ENCODE measurements at places on chromosomes 16 and 17.

DNA sequence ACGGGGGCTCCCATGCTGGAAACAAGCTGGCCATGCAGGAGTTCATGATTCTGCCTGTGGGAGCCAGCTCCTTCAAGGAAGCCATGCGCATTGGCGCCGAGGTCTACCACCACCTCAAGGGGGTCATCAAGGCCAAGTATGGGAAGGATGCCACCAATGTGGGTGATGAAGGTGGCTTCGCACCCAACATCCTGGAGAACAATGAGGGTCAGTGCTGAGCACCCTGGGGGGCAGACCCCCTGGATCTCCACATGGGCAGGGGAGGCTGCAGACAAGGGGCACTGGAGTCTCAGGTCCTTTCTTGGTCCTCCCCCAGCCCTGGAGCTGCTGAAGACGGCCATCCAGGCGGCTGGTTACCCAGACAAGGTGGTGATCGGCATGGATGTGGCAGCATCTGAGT is 4.2 kb downstream of the ENO3 start:
- DNase-seq: no peak

DNA sequence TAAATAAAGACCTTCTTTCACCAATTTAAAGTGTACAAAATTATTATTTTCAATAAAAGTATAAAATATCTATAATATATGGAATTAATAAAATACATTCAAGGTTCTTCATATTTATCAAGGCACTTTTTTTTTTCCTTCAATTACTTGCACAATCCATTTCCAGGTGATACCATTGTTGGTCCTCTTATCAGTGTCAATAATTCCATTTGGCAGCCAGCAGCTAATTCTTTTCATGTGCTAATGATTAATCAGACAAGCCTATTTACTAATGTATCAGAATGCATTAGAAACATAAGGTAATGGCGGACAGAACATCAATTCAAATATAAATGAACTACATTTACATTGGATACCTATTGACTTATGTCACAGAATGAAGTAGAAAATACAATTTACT is 622.2 kb downstream of the TOX3 start:
- no peak for DNase-seq

- DNase-seq: no peak
Measured at GRCh38 chr17:17698371-17698770, 17.1 kb downstream of the RAI1 start.

- DNase-seq: no peak
Measured at GRCh38 chr16:54290833-54291655, 4.5 kb upstream of the IRX3 start.

- no peak for DNase-seq
Measured at GRCh38 chr16:88957887-88958577, 19.0 kb downstream of the CBFA2T3 start.

DNA sequence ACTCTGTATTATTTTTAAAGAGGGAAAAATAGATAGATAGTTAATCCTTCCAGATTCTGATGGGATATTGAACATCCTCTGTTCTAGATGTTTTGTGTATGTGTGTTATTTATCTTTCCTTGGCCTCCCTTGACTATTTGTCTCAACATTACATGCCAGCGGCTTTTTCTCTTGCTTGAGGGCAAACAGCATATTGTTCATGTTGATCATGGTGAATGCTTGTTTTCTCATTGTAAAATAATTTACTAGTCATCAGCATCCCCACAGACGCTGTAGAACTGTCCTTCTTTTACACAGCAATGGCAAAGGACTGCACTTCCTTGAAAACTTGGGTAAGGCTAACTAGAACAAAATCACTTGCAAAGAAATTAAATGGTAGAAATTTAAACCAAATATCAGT is 1376.4 kb upstream of the GOT2 start:
- no peak for DNase-seq

DNA sequence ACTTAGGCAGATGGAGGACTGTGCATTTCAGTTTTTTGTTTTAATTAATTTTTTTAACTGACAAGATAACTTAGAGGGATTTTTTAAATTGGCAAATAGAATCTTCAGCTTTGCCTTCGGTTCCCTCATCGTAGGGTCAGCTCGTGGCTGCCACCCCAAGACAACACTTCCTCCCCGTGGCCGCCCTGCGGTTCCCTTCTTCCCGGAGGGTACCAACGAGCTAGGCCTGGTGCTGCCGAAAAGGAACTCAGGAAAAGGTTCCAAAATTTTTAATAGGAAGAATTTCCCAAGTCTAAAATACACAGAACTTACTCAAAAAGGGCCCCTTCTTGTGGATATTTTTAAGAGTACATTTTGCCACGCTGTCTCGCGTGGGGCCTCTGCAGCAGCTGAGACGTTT is 210.4 kb upstream of the CHMP6 start:
- no peak for DNase-seq
